ENCODE measurements at places on chromosomes 6 and 20.

DNA sequence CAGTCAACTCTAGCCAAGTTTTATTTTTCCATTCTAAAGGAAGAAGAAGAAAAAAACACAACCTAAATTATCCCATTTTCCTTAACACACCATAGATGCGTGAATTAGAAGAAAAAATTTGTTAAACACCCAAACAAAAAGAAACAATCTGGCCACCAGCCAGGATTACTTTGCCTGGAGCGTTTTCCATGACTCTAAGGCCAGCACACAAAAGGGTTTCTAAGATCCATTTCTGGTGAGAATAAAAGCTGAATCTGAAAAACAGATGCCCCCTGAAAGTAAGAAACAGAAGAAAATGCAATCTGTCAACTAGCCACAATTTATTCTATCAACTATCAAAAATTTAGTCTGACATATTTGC lies 267.2 kb upstream of the SULF2 start:
- DNase-seq = no peak

DNA sequence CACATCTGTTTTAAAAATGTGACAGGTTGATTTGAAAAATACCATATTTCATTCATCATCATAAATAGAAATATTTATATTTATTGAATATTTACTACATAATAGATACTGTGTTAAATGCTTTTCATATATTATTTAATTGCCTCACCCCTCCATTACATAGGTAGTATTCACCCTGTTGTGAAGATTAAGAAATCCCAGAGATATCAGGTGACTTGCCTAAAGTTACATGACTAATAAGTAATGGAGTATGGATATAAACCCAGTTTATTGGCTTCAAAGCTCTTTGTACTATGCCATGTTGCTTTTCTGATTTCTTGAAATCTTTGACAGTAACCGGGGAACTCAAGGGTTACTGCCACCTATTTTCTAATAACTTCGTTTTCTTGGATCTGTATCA lies 10.1 kb upstream of the TSPYL1 start:
- no peak for DNase-seq

DNA sequence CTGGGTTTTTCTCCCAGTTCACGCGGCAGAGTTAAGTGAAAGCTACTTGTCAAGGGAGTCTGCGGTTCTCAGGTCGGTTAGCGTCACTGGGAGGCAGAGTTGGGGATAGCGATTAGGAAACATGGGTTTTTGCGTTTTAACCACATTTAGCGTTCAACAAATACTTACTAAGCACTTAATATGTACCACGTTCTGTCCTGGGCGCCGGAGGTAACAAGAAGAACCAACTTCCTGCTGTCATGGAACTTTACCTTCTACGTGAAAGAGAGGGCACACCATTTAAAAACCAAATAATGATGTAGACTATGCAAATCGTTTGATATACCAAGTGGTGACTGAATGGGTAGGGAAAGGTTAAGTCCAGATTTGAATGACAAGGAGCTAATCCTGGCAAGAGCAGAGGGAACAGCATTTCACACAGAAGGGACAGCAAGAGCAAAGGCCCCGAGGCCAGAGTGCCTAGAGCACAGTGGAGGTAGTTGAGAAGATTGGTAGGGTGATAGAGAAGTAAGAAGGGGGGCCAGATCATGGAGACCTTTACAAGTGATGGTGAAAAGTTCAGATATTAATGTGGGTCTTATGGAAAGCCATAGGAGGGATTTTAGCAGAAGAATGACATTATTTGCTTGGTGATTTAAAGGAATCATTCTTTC lies 744 bp downstream of the RIOK1 start:
- DNase-seq = no peak

DNA sequence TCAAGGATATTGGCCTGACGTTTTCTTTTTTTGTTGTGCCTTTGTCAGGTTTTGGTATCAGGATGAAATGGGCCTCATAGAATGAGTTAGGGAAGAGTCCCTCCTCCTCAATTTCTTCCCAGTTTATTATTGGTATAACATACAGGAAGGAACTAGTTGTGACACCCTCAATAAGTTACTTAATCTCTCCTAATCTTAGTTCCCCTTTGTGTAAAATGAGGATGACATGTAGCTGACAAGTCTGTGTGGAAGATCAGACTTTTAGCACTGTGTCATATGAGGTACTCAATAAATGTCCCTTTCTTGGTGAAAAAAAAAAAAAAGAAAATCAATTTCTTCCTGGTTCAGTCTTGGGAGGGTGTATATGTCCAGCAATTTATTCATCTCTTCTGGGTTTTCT lies 155.8 kb downstream of the PDE7B start:
- no peak for DNase-seq

DNA sequence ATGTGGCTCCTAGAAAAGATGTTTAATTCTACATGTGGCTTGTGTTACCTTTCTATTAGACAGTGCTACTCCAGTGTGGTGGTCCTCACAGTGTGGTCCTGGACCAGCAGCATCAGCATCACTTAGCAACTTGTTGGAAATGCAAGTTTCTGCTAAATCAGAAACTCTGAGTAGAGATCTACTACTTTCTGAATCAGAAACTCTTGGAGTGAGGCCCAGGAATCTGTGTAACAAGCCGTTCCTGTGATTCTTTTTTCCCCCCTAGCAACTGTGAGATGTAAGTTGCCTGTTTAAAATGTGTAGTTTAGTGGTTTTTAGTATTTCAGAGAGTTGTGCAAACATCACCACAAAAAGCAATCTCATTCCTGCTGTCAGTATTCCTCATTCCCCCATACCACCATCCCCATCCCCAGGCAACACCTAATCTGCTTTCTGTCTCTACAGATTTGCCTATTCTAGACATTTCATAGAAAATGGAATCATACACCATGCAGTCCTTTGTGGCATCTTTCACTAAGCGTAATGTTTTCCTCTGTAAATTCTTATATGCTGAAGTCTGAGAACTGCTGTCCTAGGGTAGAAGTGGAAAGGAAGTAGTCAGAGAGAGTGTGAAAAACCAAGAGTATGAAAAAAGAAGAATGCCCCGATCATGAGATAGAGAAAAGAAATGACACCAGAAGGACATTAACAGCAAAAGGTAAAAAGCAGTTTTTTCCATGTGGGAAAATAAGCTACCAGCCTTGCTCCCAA lies 18.9 kb upstream of the BTBD9 start:
- DNase-seq = no peak

GRCh38 chr6:17478946-17479345 lies 85.6 kb downstream of the CAP2 start:
- no peak for DNase-seq

GRCh38 chr6:169895000-169895759 lies 143.8 kb downstream of the ERMARD start:
- DNase-seq = no peak
